ENCODE measurements at places on chromosomes 2 and 18.

DNA sequence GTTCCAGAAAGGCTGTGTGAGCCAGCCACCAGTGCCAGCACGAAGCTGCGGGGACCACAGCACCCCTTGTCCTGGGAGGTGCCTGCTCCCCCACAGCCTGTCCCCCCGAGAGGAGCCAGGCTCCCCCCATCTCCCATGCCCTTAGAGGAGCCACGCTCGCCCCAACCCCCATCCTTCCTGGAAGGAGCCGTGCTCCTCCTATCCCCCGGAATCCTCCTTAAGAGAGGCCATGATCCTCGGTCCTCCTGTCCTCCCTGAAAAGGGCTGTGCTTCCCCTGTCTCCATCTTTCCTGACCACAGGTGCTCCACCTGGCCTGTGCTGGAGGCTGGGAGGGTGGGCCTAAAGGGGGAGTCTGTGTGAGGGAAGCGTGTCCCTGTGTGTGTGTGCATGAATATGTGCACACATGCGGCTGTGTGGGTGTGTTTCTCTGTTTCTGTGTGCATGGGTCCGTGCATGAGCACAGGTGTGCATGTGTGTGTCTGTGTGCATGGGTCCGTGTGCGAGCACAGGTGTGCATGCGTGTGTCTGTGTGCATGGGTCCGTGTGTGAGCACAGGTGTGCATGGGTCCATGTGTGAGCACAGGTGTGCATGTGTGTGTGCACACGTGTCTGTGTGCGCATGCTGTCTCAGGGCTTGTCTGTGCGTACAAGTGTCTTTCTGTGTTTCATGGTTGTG is 80.3 kb downstream of the RTP5 start:
- no peak for DNase-seq

DNA sequence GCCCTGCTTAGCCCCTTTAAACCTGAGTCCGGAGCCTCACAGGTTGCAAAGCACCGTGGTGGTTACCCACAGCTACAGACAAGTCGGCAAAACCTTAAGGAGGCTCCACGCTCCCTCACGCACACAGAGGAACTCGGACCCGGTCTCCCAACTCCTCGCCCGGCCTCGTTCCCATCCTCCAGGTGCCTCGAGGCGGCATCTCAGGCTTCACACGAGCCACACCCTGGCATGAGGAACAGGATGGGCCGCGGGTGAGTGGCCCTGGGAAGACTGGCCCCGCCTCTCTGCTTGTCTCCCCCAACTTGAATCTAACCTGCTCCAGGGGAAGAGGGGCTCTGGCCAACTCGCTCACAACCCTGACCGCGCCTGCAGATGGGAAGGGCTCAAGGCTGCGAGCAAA is 97.4 kb downstream of the EIPR1 start:
- no peak for DNase-seq

GRCh38 chr2:43034242-43034619 is 192.2 kb downstream of the ZFP36L2 start:
- no peak for DNase-seq

GRCh38 chr2:109720380-109721106 is 73.6 kb upstream of the RGPD5 start:
- no peak for DNase-seq

DNA sequence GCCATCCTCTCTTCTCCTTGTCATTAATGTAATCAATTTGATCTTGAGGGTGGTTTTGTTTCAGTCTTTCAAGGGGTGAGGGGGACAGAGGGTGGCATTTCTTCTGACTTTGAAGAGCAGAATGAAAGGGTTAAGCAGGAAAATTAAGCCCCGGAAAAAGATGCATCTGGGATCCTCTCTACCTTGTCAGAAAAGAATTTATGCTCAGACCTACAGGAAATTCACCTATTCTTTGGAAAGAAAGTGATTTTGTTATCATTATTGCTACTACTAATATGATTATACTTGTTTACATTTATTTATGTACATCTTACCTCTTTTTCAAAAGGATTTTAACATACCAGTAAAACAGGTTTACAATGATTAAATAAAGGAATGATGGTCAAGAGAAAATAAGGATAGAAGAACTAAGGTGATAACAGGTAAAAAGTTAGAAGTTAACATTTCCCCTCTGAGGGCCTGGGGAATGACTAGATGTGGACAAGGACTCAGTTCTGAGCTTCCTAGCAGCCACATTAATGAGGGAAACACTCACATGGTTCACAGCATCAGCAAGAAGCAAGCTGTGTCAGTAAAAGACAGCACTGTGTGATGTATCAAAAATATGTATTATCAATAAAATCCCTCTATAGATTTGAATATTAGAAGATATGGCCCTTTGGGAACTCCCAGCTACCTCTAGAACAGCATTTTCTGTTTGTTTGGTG is 151.4 kb downstream of the MYCN start:
- no peak for DNase-seq

DNA sequence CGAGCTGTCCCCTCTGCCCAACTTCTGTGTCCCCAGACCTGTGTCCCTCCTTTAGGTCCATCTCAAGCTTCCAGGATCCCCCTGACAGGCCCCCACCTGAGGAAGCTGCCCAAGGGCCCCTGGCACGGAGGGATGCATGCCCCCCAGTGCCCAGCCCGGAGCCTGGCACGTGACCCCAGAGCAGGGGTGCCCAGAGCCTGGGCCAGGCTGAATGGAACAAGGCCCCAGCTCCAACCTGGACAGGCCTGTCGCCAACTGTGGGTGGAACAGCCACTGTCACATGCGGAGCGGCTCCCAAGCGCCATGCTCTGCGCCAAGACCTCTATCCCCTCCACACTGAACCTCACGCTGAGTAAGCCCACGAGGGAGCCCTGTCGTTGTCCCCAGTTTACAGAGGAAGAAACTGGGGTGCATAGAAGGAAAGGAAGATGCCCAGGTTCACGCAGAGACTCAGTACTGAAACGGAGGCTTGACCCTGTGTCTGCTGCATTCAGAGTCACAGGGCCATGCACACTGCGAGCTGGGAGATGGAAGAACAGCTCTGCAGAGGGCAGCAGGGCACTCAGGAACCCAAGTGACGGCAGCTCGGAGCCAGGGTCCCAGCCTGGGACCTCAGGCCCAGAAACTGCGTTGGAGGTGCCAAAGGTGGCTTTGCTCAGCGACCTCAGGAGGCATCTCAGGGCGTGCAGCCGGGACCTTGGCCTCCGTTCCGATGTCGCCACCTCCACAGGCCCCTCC is 5.5 kb upstream of the ECEL1 start:
- DNase-seq = no peak

DNA sequence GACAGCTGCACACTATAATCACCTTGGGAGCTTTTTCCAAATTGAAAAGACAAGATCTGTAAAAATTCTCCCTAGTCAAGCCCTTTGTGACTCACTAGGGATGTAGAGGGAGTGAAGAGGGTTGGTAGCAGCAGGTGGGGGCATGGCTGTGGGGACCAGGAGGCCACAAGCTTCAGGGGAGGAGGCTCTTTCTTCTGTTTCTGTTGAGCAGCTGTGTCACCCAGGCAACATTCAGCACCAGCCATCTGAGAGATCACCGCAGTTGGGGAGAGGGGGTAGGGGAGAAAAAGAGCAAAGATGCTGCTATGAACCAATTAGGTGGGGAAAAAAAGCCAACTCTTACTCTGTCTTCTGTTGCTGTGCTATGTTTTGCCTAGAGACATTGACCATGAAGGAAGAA is 352.3 kb upstream of the MEIS1 start:
- no peak for DNase-seq

GRCh38 chr2:160092445-160092844 is 30.0 kb upstream of the PLA2R1 start:
- no peak for DNase-seq

DNA sequence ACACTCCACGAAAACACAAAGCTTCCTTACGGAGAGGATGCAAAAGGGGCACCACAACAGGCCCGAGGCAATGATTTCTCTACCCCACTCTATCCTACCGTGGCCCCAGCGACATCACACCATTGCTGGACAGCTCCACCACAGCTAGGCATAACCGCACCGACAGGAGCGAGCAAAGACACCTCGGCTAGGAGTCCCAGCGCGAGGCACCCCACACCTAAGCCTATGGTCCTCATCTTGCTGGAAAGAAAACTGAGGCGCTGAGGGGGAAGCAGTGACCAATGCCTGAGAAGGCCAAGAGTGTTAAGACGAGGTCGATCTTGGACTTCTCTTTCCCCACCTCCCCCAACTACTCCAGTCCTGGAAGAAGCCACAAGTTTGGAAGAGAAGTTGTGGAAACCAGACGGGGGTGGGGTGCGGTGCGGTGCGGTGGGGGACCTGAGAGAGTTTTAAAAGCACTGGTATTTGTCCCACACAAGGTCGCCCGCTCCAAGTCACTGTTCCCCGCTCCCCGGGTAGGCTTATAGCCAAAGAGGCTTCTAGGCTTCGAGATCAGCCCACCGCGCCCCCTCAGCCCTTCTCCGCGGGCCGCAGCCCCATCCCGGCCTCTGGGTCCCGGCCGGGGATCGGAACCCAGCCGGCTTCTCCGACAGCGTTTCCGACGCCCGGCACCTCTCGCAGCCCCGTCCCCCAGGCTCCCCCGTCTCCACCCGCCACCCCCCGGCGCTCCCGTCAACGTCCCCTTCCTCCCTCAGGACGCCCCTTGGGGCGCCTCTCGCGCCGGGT is 766 bp downstream of the PDE6D start:
- no peak for DNase-seq
